ENCODE measurements at places on chromosomes 4 and X.
A peak's percentile ranks its signal among the peaks of the same experiment; 100 is the strongest.

DNA sequence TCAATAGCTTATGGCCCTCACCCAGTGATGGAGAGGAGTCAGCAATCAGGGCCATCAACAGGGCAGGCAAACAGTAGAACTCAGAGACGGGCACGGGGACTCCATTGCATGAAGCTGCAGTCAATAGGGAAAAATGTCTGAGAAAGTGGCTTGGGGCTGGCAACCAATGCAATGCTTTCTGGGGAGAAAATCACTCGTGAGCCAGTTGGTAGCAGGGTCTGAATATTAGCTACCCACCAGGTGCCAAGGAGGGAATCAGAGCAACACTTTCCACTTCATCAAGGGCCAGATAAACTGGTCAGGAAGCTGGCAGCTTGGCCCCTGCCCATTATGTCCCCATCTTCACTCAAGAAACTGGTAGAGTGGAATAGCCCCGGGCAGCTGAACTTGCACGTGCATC is 80.7 kb downstream of the STARD8 start:
- DNase-seq: no peak

DNA sequence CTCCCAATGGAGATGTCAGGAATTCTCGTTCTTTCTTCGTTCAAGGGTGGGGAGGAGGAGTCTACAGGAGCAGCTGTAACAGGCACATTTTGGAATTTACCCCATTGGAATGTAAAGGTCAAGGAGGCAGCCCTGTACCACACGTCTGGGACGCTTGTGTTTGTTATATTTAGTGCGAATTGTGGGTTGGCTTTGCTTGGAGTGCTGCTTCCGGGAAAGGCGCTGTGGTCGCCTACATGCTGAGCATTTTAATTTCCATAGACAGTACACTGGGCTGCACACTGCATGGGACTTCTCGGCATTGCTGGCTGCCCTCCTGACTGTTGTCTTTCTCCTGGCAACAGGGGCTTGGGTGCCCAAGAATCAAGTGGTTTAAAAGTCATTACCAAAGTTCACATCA is 12.8 kb downstream of the GYG2 start:
- DNase-seq: no peak

DNA sequence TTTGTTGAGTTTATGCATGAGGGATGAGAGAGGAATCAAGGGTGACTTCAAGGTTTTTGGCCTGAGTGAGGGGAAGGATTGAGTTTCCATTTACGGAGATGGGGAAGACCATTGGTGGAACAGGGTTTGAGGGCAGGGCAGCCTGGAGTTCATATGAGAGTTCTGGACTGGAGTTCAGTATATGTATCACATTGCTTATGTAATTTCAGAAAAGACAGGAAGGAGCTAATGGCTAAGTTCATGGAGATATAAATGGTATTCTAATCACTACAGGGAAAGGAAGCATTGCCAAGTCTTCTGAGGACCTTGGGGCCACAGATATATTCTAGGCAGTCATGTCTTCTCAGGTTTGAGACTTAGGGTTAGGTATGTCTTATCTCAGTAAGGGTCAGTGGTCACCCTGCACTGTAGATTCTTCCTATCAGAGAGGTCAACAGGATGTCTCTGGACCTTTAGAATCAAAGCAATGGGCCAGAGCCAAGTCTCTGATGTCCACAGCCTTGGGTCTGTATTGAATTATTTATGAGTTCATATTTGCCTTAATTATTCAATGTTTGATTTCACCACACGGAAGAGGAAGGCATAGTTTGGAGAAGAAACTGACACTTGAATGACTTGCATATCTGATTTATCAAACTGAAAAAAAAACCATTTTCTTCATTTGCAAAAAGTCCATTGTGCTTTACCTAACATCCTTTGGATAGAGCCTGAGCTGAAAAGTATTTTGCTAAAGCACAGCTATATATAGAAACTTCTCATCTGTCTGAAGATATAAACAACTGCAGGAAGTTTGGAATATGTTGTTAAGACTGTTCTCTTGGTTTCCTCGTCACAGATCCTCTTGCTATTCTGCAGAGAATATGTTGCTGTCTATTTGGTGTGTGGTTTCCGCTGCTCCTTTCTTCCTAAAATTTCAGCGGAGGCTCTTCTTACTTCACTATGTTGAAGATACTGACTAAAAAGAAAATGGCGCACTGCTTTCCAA is 139.5 kb downstream of the PDGFRA start:
- no peak for DNase-seq

- peak; percentile 75 for DNase-seq
Observed at GRCh38 chrX:103404231-103405008, 28.1 kb downstream of the BEX3 start.

DNA sequence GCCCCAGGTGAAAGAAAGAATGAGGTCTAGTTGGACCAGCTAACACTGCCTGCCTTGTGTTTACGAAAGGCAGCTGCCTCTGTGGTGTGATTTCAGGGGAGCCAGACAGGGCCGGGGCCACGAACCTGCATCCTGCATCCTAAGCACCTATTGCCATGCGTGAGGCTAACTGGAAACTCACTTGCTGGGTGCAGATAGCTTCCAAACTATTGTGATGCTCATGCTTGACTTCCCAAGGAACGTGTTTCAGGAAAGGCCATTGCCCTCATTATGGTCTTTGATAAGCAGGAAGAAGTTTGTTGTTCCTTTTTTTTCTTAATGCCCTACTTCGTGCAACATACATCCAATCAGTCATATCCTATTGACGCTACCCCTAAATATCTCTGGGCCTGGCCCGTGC is 2.3 kb upstream of the IRF2 start:
- DNase-seq: peak; percentile 56

DNA sequence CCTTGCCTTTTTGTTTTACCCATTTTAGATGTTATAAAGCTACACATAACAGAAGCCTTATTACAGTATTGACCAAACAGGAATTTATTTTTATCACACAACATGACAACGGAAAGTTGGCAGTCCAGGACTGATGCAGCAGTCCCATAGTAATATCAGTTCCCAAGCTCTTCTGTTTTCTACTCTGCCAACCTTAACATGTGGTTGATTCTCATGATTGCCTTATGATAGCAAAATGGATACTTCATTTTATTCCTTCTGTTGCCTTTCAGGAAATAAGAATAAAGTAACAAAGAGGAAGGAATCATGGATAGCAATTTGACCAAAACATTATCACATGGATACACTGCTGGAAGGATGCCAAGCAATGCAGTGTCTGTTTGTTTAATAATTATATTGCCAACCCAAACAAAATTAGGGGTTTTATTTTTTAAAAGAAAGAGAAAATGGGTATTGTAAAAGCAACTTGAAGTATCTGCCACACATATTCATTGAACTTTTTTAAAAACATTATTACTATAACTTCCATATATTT is 275.7 kb downstream of the STPG2 start:
- DNase-seq: no peak

DNA sequence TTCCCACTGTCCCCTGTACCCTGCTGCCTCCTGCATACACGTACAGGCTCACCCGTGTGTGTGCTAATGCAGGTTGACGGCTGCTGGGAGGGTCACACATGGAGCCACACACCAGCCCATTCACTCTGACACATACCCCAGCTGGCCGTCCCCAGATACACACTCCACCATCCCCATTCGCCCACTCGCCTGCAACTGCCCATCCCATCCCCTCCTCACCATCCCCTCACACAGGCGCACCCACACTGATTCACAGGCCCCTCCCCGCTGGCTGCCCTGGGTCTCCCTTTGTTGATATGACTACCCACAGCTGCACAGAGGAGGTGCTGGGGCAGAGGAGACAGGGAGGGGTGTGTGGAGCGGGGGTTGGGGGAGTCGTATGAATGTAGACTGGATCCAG is 25.7 kb downstream of the PJA1 start:
- no peak for DNase-seq

GRCh38 chr4:181835348-181835747 is 407.9 kb upstream of the TENM3 start:
- DNase-seq: no peak

- DNase-seq: no peak
Observed at GRCh38 chr4:154928640-154929257, 147.7 kb downstream of the RBM46 start.

DNA sequence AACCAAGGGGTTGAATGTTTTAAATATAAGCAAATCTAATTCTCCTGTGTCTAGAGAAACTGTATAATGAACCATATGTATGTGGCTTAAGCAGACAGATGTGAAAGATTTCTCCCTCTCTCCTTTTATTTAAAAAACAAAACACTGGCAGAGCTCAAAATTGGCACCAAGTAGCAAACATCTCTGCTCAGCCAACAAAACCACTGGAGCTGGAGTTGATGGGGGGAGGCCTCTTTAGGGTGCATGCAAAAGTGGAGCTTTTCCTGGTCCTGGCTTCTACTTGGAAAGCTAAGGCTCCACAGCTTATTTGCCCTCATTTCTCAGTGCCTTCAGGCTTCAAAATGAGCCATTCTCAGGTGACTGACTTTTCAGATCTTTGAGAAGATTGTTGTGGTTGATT is 95.6 kb downstream of the REPS2 start:
- DNase-seq: no peak

DNA sequence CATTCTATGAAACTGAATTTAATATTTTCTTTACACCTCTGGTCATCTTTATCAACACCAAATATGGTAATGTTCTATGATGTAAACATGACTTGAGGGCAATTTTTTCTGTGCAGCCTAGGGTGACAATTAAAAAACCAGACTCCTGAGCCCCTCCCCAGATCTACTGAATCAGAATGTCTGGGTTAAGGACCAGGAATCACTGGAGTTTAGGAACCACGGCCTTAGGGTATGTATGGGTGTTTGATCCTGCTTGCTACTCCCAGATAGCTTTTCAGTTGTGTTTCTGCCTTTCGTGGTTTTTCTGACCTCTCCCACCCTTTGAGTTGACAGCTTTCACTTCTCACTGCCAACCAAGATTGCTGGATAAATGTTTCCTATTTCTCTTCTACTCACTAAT is 332.2 kb downstream of the DHX15 start:
- no peak for DNase-seq

DNA sequence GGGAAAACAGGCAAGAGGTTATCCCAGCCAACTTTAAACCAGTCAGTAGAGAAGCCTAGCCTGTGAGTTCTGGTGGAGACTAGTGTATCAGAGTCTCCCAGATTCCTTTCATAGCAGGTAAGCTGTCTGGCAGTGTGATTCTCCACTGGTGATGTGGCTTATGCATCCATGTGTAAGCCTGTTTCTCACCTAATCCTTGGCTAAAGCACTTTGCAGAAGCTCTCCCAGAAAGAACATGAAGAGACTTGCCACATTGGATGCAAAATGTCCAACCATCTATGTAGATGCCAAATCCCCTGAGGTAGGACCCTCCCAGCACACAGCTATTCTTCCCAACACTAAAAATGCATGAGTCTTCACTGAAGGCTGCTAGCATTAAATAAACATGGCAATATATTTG is 111.7 kb downstream of the CHRNA9 start:
- DNase-seq: no peak

GRCh38 chrX:154397888-154398667 is at the start of gene RPL10:
RPL10 (plus strand) TSS chrX:154398377; CDS start chrX:154398520, 143 bp downstream.
- DNase-seq: peak; percentile 95

- no peak for DNase-seq
Observed at GRCh38 chr4:136922066-136922465, 610.2 kb downstream of the PCDH18 start.

DNA sequence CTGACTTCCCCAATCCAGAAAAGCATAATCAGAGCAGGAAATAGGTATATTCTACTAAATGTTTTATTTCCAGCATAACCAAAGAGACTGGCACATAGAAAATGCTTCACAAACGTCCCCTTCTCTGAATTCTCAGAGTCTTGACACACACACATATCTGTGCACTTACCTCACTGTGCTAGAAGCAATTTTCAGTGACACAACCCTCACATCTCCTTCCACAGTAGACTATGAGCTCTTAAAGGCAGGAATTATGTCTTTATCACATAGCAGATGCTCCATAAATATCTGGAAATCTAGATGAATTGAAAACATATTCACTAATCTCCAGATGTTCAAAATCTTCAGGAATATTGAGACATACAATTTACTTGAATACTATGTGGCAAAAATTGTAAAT is 5.9 kb downstream of the SOWAHB start:
- no peak for DNase-seq

DNA sequence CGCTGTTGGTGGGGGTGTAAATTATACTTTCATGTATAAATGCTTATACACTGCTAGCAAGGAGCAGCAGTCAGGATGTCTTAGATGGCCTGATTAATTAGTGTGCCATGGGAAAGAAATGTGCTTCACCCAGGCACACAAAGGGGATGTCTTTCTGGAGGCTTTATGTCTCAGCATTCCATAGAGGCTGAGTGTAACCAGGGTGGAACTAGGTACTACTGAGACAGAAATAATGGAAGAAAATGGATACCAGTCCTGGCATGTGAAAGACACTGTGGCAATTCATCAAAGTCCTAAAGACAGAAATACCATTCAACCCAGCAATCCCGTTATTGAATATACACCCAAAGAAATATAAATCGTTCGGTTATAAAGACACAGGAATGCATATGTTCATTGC is 52.5 kb downstream of the PF4 start:
- DNase-seq: no peak

DNA sequence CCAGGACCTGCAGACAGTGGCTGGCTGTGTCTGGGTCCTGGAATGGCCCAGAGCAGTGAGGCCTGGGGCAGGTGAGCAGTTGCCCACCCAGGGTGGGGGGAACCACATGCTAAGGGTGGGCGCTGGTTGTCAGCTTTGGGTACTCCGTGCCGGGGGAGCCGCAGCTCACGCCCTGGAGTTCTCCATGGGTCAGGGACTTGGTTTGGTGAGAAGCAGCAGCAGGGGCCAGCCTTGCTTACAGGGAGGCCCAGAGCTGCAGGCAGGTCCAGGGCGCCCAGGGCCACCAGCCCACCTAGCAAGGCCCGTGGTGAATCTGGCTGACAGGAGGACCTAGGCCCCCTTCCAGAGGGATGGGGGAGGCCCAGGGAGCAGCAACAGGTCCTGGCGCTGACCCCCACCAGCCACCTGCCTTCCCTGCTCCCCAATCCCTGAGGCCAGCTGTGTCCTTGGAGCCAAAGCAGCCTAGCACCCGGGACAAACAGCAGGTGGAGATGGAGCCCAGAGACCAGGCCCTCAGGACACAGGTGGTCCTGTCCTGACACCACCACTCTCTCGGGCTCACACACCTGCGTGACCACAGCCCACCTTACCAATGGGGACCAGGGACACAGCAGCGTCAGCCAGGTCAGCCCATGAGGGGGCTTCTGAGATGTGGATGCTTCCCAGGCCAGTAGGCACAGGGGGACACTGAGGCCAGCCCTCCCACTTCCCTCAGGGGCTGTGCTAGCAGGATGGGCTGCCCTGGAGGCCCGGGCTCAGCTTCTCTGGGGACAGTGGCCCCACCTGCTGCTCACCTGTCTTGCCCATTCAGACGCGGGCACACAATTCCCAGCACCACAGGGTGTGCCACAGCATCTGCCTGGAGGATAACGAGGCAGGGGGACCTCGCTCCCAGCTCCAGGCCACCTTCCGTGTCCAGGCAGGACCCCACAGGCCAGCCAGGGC is 3.5 kb downstream of the MXD4 start:
- peak; percentile 8 for DNase-seq
